GM03348 (cell line): ENCODE measurements at places on chromosomes 6 and 20.
A peak's percentile ranks its signal among the peaks of the same experiment; 100 is the strongest.

GRCh38 chr6:157761331-157761921 lies 61.6 kb upstream of the SNX9 start:
- DNase-seq, result peak; percentile 42

- no peak for DNase-seq
These were observed 380.9 kb downstream of the UTRN start for GRCh38 chr6:144665932-144666450.

DNA sequence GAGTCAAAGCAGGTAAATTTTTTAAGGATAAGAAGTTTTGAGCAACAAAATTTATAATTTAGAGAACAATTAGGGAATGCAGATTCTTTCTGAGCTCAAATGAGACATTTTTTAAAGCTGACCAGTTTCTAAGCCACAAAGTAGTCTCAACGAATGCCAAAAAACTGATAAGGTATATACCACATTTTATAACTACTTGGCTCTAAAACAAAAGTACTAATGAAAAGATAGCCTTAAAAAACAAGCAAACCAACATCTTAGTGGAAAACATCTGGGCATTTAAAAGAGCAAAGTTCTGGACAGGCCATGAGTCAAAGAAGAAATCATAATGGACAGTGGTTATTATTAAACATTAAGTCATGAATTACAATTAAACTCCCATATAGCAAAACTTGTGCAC lies 23.2 kb upstream of the RNF146 start:
- peak; percentile 24 for DNase-seq

DNA sequence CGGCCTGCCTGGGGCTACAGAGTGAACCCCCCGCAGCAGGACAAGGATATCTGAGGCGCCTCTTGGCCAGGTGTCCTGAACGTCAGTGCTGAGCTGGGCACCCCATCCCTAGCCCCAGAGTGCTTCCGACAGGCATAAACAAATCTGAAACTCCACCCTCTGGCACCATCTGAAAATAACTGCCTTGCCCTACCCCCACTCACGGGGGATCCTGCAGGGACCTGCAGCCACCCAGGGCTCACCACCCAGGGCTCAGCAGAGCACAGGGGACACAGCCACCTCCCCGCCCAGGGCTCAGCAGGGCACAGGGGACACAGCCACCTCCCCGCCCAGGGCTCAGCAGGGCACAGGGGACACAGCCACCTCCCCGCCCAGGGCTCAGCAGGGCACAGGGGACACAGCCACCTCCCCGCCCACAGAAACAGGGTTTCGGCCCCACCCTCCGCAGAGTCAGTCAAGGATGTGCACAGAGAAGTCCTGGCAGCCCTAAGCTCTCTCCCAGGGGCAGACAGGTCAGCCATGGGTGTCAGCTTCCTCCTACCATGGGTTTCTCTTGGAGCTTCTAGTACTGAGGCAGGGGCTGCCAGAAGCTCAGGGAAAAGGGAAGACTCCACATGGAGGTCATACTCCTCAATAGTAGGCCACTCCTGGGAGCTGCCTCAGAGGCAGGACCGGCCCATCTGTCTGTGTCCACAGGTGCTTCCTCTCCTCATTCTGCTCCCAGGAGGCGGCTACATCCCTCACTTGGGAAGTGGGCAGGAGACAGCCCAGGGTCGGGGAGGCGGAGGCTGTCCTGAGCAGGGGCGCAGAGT lies 4.6 kb downstream of the UCKL1 start:
- no peak for DNase-seq

DNA sequence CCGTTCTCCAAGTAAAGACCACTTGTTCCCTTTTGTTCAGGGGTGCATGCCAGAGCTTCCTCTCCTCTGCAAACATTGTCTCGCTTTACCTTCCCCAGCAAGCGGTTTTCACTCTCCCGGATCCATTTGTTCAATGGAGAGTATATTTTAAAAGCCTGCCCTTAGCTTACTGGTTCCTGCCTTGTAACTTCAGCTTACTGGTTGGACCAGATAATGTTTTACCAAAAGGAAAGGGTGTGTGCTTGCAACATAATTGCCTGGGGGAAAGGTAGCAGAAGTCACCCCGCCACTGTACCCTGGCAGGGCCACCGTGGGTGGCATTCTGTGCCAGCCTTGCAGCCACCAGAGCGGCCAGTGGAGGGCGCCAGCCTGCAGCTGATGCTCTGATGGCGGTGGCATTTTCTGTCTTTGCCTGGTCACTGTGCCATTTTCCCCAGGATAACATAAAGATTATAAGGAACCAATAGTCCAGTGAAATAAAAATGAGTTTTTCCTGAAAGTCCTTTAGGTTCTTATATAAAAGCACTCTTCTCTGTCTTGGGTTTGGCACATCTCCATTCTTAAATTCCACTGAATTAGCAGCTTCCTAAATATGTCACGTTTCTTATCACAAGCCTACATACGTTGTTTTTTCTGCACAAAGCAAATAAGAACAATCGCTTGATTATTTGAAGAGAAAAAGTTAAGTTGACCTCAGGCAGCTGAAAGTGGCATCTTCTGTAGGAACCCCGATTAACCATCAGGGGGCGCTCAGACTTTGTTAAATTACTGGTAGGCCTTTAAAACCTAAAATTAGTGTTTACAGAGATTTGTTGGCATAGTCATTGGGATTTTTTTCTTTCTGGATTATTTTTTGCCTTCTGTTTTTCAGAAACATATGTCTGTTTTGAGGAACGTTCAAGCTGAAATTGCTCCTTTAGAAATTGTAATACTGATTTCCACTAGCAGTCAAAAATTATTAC lies 67.4 kb upstream of the XRN2 start:
- peak; percentile 72 for DNase-seq

- DNase-seq, result no peak
These were observed 31.6 kb downstream of the CD83 start for GRCh38 chr6:14149053-14149738.

- peak; percentile 32 for DNase-seq
These were observed 382.0 kb downstream of the TAF4 start for GRCh38 chr20:61683721-61684120.

- DNase-seq, result no peak
These were observed 14.3 kb upstream of the ELOVL2 start for GRCh38 chr6:11058406-11058805.

DNA sequence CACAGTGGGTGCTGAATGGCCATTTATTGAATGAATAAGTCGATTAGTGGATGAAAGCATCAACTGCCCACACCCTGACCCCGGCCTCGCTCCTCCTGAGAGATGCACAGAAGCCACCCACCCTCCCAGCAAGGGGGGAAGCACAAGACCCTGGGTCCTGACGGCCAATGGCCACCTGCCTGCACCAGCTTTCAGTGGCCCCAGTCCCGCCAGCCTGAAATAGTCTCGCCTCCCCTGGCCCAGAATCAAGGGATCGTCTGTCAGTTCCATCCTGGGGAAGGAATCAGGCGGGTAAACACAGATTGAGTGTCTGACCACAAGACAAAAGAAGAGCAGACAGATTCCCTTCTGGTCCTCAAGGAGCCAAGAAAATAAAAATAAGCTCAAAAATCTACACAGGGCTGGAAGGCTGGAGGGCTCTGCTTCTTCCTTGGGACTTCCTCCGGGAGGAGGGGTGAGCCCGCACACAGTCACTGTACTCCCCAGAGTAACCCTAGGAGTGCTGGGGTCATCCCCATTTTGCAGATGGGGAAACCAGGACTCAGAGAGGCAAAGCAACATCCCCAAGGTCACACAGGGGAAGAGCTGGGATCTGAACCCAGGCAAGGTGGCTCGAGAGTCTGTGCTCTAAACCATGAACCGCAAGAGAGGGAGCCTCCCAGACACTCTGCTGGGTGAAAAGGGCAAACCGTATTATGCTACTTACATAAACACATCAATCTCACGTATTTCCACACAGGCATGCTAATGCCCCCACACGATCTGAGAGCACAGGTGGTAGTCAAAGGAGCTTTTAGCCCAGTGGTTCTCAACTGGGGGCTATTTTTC lies 7.8 kb downstream of the PREX1 start:
- no peak for DNase-seq

DNA sequence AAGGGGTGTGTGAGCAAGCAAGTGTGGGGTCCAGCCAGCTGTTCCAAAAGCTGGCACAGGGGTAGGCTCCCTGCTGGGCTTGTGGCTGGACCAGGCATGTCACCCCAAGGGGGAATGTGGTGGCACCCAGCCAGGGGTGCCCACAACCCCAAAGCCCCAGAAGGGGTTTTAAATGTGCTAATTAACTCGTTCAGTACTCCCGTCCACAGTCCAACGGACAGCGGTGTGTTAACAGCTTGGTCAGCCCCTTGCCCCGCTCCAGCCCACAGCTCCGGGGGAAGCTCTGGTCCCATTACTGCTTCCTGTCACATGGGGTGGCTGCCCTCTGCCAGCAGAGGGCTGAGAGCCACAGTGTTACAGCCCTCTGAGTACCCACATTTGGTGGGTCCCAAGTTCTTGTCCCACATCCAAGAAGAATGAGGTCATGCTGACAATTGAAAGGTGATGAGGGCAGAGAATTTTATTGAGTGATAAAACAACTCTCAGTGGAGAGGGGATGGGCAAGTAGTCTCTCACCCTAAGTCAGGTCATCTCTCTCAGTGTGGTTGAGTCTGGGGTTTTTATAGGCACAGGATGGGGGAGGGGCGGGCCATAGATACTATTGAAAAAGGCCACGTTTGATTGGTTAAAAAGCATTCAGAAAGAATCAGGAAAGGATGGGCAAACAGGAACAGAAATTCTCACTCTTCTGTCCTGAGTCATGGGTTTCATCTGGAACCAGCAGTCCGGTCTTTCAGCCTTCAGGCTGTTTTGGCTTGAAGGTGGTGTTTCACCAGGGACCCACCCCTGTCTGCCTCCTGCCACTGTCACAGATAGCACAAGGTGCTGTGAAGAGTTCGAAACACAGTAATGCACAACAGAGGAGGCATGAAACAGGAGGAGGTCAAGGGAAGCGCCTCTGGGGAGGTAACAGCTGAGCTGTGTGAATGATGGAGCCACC lies 238.5 kb downstream of the NFATC2 start:
- no peak for DNase-seq

- DNase-seq, result no peak
These were observed 22.3 kb downstream of the CAPN11 start for GRCh38 chr6:44180886-44181285.

DNA sequence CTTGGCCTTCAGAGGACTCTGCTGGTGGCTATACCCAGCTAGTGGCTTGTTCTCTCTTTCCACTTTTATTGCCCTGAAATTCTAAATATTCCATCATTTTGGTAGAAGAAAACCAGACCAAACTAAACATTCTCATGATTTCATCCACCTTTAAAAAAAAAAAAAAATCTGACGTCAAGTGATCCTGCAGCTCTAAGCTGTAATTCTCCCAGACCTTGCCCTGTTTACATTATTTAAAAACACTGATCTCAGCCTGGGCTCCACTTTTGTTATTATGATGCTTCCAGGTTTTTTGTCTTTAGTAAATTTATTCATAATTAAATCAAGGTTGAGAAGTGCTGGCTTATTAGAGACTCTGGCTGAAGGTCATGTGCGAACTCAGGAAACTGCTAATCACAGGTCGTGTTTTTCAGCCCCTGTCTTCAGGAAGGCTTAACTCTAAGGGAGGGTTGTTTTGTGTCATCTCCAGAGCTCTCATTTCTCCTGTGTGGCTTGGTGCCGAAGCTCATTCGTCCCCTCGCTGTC lies 114.4 kb downstream of the MTHFD1L start:
- DNase-seq, result no peak

- peak; percentile 76 for DNase-seq
These were observed 5.5 kb downstream of the HTR1B start for GRCh38 chr6:77457720-77458349.

DNA sequence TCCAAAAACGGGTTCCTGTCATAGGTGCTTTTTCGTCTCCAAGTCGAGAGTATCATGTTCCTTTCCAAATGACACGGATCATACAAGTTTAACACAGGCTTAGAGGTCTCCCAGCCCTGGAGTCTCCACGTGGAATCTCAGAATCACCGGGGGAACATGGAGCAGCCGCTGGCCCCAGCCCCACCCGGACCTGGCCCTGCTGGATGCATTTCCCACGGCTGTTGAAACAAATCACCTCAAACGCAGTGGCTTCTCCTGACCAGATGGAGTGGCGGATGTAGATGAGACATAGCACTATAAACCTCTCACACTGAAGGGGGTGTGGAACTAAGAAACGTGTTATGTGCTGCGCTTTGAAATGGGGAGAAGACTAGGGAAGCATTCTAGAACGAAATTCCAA lies 70.0 kb upstream of the FRMD1 start:
- DNase-seq, result no peak

DNA sequence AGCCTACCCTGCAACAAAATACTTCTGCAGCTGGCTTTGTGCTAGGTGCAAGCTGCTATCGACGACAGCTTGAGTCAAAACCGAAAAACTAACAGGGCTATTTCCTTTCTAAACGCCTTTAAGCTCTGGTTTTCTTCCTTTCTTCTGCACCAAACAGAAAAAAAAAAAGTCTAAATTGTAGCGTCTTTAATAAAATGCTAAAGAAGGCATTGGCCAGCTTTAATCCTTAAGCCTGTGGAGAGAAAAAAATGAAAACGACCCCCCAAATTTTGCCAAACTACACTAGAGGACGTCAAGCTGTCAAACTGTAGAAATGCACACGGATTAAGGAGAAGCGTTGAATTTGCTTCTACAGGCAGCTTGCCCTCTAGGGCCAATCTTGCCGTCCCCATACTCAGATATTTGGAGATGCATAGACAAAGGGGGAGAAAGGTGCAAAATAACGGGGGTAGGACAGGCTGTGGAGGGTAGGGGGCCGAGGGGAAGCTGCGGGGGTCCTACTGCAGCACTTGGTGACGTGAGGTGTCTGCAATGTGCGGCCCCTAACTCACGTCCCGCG lies 1.4 kb upstream of the NRN1 start:
- no peak for DNase-seq

DNA sequence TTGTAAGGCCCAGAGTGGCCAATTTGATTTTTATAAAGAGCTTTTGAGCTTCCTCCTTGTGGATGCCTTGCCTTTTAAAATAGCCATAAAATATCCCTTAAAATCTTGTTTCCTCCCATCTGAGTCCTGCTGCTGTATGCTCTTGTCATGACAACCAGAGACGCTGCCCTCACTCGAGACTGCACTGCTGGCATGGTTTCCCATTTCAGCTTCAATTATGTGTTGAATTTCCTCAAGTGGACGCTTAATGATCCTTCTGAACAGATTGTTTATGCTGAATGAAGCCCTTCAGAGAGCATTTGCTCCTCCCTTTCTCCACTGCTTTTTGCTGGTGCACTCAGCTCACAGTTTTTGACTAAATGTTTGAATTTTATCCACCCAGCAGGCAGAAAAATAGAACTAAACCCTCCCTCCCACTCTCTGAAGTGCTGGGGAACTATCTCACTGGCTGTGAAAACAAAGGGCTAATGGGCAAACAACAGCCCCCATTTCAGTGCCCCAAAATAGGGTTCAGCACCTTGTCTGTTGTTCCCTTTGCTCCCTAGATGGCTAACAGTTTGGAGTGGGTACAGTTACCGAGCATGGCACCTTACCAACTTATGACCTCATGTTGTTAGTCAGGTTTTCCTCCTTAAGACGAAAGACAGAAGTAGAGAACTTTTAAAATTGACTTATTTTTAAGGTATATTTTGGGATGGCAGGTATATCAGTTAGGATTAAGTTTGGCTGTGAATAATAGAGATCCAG lies 45.5 kb upstream of the RNF8 start:
- DNase-seq, result no peak

DNA sequence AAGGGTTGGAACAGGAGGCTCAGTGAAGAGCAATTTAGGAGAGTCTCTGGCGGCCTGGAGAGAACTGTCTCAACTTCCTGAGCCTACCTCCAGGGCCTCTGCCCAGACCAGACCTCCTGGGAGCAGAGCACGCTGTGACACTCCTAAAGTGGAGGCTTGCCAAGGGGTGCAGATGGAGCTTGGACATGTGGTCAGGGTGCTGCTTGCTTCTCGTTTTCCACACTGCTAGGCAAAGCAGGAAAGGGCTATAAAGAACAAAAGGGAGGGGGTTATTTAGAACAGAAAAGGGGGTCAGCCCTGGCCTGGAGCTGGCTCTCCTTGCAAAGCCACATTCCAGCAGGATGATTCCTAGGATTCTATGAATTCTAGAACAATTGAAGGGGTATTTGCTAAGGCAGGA lies 145.7 kb upstream of the GGTLC1 start:
- no peak for DNase-seq
